ENCODE measurements at places on chromosomes 7 and 10.

- DNase-seq: no peak
These were observed 438.9 kb downstream of the SDK1 start for GRCh38 chr7:3739983-3740382.

DNA sequence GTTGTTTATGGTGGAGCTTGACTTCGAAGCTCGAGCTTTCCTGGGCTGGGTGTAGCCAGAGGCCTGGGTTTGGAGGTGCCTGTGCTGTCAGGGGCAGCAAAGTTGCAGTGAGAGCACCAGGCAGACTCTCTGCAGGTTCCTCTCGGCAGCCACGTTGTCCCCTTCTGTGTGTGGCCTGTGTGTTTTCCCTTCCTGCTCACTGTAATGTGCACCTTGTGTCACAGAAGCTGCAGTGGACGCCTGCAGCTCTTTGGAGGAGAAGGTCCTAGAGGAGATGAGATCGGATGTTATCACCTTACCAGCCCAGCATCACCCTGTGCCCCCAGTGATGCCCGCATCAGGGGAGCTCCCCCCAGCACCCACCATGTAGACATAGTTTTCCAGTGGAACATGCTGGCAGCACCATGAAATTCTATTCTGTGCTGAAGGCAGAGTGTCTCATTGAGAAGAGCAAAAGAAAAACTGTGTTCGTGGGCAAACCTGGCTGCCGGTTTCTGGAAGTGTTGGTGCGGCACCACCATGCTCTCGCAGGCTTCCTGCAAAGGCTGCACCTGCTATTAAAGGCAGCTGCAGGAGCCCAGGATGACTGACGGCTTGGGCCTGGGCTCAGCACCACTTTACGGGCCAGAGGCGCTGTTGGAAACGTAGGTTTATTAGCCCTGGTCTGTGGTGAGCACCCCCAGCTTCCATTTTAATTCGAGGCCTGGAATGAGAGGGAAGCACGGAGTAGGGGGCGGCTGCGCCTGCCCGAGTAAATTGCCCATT is 609.8 kb upstream of the FOXK1 start:
- DNase-seq: no peak

- DNase-seq: no peak
These were observed 63.6 kb upstream of the TCF7L2 start for GRCh38 chr10:112886463-112886862.

DNA sequence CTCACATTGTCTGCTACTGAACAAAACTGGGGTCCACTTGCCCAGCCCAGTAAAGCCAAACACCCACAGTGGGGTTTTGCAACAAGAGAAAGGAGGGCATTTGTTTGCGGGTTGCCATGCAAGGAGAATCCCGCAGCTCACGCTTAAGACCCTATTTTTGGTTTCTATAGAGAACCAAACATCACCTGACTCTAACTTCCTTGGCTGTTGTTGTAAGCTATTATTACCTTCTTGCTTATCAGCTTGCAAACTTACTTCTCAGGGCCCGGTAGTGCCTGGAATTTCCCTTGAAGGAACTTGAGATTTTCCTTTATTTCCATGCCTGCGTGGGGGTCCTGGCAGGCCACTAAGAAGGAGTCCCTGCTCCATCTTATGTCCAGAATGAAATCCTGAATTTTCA is 20.7 kb downstream of the IFIT3 start:
- no peak for DNase-seq

DNA sequence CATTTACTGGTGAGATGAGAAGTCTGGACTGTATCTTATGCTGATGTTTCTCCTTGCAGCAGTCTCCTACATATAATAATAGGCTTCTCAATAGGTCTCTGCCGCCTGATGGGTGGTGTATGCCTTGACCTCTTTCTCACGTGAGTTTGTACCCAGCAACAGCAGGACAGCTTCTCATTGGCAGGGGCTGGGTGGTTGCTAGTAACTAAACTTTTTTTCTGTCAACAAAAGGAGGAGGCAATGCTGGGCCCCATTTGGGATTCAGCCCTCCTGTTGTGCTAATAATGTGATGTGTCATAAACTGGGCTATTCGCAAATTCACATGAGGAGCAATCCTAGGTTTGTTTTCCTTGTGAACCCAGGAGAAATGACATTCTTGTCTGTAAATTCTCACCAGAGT is 533.6 kb downstream of the GATA3 start:
- DNase-seq: no peak

GRCh38 chr10:113543107-113543955 is 9.5 kb upstream of the HABP2 start:
- no peak for DNase-seq

- no peak for DNase-seq
These were observed 300.8 kb downstream of the CAMK1D start for GRCh38 chr10:12650122-12650521.

DNA sequence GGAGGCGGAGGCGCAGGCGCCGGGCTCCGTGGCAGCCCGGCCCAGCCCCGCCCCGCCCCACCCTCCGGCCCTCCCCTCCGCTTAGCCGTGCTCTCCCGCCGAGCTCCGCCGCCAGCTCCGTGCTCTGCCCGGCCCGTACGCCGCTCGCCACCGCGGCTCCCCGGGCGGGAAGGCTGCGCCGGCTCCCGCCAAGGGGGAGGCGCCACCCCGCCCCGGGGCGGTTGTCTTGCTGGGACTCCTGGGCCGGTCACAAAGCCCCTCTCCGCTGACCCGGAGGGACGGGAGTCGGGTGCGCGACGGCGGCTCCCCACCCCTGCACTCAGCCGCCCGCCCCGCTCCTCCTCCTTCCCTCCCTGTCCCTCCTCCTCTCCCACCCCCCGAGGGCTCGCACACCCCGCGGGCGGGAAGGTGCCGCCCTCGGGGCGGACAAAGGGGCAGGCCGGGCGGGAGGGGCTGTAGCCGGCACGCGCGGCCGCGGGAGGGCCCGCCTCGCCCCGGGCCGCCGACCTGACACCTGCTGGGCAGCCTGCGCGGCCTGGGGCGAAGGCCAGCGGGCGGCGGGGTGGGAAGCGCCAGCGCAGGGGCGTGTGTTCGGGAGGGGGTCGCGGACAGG is 11.5 kb upstream of the SP8 start:
- DNase-seq: no peak

DNA sequence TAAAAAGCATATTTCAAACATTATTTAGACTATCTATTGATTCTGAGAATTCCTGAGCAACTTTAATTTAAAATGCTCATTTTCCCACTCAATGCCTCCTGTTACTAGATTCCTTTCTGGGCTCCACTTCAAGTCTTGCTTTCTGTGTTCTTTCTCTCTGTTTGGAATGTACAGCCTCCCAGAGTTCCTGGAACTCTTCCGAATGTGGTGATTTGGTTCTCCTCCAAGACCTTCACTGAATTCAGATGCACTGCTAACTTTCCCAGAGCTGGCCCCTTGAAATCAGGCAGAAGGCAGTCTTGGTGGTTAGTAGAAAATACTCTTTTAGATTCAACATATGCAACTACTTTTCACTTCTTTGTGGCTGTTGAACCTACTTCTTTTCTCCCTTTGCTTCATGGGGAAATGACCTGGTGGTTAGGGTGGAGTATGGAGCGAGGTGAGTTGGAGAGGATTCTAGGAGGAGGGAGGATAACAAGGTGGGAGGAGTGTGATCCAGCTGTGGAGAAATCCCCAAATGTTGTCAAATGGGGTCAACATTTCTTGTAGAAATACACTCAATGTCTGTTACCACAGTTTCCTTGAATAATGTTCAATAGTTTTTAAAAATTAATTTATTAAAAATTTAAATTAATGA is 27.9 kb upstream of the CCDC7 start:
- DNase-seq: no peak

DNA sequence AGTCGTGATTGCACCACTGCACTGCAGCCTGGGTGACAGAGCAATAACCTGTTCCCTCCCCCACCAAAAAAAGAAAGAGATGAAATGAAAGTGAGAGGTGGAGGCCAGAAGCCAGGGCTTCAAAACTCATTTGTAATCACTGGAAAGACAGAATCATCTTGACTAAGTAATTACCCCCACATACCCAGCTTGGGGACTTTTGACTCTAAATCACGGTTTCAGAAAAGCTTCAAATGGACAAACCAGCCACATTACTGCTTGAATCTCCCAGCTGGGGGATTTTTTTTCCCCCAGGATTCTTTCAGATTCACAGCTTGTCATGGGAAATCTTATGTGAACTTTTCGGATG is 361.0 kb downstream of the FRMD4A start:
- no peak for DNase-seq

- DNase-seq: no peak
These were observed 193.5 kb downstream of the NRG3 start for GRCh38 chr10:82068501-82068900.

DNA sequence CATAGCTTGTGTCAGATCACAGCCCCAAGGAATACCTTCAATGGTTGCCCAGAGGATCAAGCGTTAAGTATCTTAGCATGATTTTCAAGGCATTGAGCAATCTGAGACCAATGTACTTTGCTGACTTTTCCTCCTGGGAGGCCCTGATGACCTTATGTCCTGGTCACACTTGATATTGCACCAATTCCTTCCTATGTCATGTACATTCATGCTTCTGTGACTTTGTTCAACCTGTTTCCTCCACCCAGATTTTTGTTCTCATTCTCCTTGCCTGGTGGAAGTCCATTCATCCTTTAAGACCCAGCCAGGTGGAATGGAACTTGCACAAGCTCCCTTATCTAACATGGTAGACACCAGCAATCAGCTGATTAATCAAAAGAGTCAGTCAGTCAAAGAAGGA is 160.8 kb downstream of the PFKFB3 start:
- DNase-seq: peak; percentile 21

DNA sequence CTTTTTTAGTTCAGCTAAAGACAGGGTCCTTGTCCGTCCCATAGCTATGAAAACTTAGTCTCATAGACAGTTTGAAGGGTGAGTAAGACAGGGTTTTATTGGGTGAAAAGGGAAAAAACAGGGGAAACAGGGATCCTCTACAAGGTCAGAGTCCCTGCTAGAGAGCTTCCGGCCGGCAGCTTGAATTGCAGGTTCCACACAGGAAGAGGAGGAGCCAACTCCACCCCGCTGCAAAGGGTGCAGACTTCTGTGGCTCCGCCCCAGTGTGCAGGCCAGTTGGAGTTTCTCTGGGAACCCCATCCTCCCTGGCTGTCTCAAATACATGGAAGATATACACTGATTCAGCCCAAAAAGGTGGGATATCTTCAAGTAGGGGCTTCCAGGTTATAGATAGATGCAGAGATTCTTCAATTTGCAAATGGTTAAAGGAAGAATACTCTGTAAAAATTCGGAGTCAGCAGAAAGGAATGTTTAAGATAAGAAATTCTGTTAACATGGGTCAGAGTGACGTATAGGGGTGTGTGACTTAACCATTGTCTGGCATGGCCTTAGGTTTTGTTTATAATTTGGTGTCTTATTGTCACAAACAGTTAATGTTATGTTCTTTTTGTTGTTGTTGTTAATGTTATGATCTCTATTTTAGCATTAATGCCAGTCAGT is 34.6 kb upstream of the HECW1 start:
- no peak for DNase-seq

GRCh38 chr7:158662610-158663427 is 41.8 kb downstream of the NCAPG2 start:
- no peak for DNase-seq

DNA sequence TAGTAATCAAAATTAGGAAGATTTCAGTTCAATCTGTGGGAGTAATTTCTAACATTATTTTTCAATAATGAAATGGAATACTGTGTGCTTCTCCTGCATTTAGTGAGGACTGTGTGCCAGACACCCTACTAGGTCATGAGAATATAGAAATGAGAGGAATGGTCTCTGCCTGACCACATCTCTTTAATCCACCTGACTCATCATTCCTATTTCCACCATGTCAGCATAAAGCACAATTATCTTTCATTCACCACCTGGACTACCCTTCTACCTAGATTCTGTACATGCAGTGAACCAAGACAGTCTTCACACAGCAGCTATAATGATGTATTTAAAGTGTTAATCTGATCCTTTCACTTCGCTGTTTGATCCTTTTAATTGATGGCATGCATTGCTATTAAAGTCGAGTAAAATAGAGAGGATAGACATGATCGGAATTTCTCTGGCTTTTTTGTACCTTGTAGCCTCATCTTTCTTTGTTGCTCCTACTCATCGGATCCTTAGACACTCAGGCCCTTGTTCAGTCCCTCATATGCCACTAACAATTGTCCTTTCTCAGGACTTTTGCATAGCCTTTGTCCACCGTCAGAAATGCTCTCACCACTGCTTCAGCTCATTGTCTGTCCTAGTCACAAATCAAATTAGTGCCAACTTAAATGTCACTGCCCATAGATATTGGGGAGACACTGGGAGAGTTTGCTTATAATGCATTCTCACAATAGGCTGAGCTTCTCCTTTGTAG is 1037.1 kb downstream of the REEP3 start:
- DNase-seq: no peak

DNA sequence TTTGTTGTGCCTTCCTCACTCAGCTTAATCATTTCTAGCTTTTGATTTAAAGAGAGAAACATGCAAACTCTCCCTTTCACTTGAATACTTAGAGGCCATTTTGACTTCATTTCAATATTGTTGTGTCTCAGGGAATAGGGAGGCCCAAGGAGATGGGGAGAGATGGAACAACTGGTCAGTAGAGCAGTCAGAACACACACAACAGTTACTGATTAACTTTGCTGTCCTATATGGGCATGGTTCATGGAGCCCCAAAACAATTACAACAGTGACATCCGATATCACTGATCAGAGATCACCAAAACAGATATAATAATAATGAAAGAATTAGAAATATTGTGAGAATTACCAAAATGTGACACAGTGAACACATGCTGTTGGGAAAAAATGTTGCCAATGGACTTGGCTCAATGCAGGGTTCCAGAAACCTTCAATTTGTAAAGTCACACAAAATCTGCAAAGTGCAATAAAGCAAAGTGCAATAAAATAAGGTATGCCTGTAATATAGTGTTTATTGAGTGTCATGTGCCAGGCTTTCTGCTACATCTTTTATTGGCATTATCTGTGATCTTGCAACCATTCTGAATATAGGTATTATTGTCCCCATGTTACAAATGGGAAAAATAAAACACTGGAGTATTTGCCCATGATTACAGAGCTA is 38.2 kb downstream of the CCDC71L start:
- no peak for DNase-seq

GRCh38 chr7:99325001-99325493 is 651 bp upstream of the ARPC1A start:
- DNase-seq: no peak

DNA sequence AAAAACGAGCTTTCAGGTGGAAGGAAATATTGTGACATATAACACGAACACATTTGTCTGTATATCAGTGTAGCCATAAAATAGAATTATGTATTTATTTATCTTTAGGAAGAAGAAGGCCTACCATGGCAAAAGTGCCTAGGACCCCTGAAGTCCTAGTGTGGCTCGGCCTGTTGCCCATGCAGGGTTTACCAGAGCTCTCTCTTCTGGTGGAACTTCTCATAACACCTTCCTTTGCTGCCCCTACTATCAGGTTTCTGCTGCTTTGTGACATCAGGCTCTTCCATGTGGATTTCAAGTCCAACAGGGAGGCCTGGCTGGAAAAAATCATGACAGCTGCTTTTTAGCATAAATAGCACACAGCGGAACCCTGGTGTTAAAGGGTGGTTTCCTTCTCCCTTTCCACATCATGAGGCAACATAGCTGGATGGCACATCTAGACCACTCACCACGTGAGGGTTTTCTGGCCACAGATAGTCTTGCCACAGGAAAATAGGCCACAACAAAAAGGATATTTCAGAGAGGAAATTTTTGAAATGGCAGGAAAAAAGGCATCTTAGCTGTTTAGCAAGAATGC is 44.8 kb upstream of the ADO start:
- peak; percentile 88 for DNase-seq

All from inflammatory macrophage (primary cell).